ENCODE measurements at places on chromosomes 6 and 20.

DNA sequence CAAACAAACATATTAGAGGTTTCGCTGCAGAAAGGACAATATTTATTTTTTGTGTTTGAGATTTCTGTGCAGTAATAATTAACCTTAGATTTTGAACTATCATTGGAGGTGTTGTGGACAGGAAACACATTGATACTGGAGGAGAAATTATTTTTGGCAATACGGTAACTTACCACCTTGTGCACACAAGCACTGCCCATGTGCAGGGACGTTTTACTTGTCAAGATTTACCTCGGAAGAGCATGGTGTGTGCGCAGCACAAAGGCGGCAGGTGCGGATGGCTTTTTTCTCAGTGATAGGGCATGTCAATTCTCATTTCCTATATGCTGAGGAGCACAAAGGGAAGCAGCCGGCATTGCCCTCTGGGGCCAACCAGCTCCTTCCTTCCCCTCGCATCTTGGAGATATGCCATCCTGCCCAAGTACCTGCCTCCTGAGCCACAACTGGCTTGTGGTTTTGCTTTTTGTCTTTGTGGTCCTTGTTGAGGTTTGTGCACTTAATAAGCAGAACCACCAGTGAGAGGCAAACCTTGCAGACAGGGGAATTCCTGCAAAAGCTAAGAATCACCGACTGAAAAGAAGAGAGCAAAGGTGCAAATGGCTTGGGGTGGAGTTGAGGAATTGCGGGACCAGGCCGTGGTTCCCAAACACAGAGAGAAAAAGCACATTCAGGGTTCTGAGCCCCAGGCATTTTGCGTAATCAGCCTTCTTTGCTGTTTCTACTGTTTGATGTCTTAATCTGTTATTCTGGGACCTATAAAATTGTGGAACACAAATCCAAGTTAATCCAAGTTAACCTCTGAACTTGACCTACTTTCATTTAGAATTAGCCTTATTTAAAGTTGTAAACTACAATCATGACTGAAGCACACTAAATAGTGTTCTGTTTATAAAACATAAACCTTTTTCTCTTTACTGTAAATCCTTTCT lies 21.9 kb downstream of the SAMD5 start:
- DNase-seq: no peak

DNA sequence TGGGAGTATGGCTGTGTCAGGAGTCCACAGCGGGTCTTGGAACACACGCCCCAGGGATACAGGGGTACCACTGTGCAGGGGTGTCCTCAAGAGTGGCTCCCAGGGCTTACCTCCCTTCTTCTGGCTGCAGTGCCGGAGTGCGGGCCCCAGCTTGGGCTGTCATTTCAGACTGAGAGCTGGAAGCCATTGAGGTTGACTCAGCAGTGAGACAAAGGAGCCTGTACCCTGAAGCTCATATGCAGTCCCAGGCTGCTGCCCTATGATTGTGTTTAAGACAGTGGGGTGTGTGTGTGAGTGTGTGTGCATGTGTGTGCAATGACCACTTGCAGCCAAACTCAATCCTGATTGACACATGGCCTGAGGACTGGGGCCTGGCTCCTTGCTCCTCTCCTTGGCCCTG lies 167.7 kb upstream of the AFDN start:
- DNase-seq: no peak

DNA sequence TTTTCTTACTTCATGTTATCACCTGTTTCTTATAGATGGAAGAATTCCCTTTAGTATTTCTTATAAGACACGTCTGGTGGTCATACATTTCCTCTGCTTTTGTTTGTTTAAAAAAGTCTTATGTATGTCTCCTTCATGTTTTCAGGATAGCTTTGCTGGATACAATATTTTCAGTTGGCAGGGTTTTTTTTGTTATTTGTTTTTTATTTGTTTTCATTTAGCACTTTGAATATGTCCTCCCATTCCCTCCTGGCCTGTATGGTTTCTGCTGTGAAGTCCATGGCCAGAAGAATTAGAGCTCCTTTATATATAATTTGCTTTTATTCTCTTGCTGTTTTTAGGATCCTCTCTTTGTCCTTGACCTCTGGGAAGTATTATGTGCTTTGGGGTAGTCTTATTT lies 82.7 kb upstream of the RAB32 start:
- no peak for DNase-seq

GRCh38 chr6:56484669-56485068 lies 158.0 kb downstream of the DST start:
- DNase-seq: no peak

GRCh38 chr20:42100137-42100704 lies 482.0 kb upstream of the CHD6 start:
- no peak for DNase-seq

DNA sequence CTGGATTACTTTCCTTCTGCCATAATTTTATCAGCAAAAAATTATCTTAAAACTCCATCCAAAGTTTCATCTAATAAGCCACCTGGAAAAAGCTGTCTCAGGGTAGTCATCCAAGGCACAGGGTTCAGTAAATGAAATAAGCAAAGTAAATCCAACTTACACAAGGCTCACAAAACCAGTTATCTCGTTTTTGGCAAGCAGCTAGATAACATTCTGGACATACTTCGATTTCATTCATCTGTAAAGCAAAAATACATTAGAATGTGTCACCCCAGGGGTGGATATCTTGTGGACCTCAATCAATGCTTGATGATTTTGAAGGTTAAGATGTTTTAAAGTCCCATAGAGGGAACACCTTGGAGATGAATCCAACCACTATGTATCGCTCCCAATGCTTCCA lies 73.1 kb downstream of the ZMYND8 start:
- no peak for DNase-seq

- no peak for DNase-seq
Measured at GRCh38 chr6:24933868-24934401, 1.8 kb downstream of the RIPOR2 start.

GRCh38 chr6:13935190-13935880 lies 10.6 kb downstream of the RNF182 start:
- no peak for DNase-seq

GRCh38 chr6:111604259-111605099 lies 1.2 kb downstream of the TRAF3IP2 start:
- peak; percentile 82 for DNase-seq

DNA sequence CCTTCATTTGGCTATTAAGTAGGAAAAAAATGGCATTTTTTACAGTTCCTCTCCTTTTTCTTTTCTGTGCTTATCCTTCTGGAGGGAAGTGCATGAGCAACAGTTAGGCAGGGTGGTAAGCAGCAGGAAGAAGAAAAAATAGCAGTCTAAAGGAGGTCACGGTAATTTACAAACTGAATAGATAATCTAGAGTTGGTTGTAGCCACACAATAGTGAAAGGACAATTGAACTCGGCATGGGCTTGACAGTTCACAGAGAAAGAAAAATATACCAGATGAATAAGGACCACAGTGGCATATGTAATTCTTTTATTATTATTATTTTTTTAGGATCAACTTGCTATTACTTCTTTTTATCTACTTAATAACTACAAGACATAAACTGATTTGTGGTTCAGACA lies 358.6 kb downstream of the BTBD9 start:
- DNase-seq: no peak

DNA sequence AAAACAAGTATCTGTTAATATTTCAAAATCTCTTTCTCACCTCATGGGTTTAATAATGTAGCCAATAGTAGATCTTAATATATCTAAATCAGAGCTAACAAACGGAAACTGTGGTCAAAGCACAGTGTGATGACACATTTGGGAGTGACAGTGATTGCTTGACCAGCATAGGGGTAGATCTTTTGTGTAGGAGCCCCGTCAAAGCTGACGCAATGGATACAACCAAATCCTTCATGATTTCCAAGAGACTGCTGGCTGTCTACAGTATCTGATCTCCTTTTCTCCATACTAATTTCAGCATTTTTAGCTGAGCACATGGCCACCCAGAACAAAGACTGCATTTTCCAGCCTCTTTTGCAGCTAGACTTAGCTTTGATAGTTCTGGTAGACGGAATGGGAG lies 299.3 kb upstream of the ECI2 start:
- DNase-seq: no peak

- no peak for DNase-seq
Measured at GRCh38 chr20:4183361-4183760, 168.0 kb upstream of the RNF24 start.

GRCh38 chr6:19731282-19731681 lies 105.9 kb upstream of the ID4 start:
- DNase-seq: no peak

DNA sequence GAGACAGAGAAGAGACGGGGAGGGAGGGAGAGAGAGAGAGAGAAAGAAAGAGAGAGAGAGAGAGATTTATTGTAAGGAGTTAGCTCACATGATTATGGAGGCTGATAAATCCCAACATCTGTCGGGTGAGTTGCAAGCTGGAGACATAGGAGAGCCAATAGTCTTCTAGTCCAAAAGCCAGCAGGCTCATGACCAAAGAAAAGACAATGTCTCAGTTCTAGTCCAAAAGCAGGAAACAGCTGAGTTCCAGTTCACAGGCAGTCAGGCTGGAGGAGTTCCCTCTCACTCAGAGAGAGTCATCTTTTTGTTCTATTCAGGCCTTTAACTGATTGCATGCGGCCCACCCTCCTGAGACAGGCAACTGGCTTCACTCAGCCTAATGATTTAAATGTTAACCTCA lies 416.6 kb downstream of the PREX1 start:
- peak; percentile 83 for DNase-seq

DNA sequence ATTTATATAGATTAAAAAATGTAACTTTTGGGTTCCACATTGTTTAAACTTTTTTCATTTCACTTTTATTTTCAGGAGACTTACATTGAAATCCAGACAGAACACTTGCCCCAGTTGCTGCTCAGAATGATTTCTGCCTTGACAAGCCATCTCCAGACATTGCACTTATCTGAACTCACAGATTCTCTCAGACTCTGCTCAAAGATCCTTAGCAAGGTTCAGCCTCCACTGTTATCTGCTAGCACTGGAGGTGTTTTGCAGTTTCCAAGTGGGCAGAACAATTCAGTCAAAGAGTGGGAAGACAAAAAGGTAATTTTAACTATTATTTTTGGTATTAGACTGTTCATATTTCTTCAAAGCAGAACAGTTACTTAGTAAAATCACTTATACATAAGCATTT lies 58.0 kb downstream of the DOP1A start:
- DNase-seq: no peak

GRCh38 chr20:4763723-4764510 lies 42.2 kb downstream of the PRND start:
- DNase-seq: no peak

GRCh38 chr6:161828355-161828754 lies 554.5 kb upstream of the AGPAT4 start:
- DNase-seq: no peak

DNA sequence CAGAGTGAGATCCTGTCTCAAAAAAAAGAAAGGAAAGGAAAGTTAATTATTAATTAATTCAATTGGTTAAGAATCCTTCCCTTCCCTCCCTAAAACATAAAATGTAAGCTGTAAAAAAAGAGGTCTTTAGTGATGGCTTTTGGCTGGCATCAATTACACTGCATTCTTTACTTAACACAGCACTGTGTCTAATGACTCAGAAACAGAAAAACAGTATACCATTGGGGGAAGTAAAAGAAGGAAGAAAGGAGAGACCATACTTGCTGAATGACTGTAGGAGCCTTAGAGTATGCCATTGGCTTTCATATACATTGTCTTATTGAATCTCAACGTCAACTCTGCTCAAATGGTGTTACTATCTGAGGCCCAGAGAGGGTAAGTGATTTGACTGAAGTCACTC lies 18.3 kb upstream of the CITED2 start:
- no peak for DNase-seq

GRCh38 chr6:52574709-52575501 lies 2.0 kb downstream of the TRAM2 start:
- no peak for DNase-seq

- no peak for DNase-seq
Measured at GRCh38 chr6:30572148-30572547, 906 bp downstream of the ABCF1 start.

- DNase-seq: no peak
Measured at GRCh38 chr6:80440496-80441115, 334.1 kb downstream of the BCKDHB start.

- no peak for DNase-seq
Measured at GRCh38 chr6:33391922-33392594, 435 bp downstream of the KIFC1 start.

DNA sequence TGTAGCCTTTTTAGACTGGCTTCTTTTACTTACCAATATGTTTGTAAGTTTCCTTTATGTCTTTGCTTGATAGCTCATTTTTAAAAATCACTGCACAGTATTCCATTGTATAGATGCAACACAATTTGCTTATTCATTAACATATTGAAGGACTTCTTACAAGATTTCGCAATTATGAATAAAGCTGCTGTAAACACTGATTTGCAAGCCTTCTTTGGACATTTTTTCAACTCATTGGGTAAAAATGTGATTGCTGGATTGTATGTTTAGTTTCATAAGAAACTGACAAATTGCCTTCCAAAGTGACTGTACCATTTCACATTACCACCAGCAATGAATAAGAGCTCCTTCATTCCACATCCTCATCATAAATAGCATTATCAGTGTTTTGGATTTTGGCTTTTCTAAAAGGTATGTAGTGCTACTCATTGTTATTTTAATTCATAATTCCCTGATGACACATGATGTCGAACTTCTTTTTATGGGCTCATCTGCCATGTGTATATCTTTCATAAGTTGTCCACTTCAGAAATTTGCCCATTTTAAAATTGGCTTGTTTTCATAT lies 80.7 kb downstream of the TFAP2B start:
- no peak for DNase-seq

DNA sequence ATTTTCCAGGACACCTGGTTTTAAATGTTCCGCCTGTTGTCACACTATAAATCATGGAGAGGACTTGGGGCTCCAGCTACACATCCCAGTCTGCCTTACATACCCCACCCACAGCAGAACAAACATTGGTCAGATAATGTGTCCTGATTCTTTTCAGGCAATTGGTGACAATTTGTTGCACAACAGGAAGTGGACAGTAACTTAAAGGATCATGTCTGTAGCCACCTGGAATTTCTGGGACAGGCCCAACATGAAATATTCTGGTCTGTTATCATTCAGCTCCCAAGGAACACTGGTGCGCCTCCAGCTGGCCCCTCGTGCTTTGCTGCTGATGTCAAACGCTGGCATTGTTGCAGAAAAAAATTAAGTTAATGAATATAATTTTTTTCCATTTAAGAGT lies 117.2 kb downstream of the SOBP start:
- DNase-seq: peak; percentile 87

DNA sequence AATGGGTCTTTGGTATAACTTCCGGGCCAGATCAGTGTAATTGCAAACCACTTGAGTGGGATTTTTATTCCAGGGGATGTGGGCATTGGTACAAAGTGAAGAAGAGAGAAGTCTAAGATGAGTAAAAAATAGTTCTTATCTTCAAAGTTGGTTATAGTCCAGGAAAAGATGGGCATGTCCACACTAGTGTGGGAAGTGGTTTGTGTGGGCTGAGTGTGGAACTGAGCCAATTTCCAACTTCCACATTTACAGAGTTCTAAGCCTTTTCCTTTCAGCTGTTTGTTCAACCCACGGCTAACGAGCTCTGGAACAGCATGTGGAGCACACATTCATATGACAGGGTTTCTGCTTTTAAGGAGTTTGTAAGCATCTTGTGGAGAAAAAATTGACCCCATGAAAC lies 72.3 kb upstream of the IFNGR1 start:
- DNase-seq: peak; percentile 53

GRCh38 chr6:42079941-42080464 lies 29.7 kb downstream of the TAF8 start:
- no peak for DNase-seq

- DNase-seq: no peak
Measured at GRCh38 chr20:32975698-32976674, 28.2 kb downstream of the SUN5 start.

- no peak for DNase-seq
Measured at GRCh38 chr6:133106934-133107333, 134.2 kb upstream of the EYA4 start.

- no peak for DNase-seq
Measured at GRCh38 chr20:58131551-58132142, 96.8 kb downstream of the ANKRD60 start.

Measured in muscle of arm (tissue), 14 donors.